NCI-H446 (cell line): ENCODE measurements at places on chromosomes 5 and 9.

- no peak for DNase-seq
These were observed 338.0 kb downstream of the SEMA5A start for GRCh38 chr5:9207817-9208418.

DNA sequence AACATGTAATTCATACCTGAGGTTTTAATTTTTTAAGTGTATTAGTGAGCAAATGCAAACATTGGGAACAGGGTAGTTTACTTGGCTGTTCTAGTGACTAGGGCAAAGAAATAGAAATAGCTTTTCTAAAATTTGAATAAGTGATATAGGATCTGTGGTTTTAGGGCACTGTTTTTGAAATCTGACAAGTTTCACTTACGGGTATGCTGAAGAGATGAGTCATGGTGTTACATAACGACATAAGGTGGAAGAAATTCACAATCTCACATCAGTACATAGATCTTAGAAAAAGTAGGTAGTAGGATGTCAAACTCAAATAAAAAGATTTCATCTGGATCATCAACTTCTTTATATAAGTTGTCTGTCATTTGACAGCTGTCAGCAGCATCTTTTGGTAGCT, 772.3 kb downstream of the MAT2B start:
- DNase-seq: no peak

- DNase-seq: no peak
These were observed 37.5 kb upstream of the SUSD3 start for GRCh38 chr9:93020771-93021670.

- DNase-seq: no peak
These were observed 130.6 kb downstream of the SLF1 start for GRCh38 chr5:94749042-94749441.

- no peak for DNase-seq
These were observed 43.5 kb upstream of the FABP6 start for GRCh38 chr5:160185626-160186360.

GRCh38 chr9:129900263-129901027, 65.2 kb downstream of the USP20 start:
- no peak for DNase-seq

- DNase-seq: no peak
These were observed 39.4 kb downstream of the RNF44 start for GRCh38 chr5:176497852-176498251.

DNA sequence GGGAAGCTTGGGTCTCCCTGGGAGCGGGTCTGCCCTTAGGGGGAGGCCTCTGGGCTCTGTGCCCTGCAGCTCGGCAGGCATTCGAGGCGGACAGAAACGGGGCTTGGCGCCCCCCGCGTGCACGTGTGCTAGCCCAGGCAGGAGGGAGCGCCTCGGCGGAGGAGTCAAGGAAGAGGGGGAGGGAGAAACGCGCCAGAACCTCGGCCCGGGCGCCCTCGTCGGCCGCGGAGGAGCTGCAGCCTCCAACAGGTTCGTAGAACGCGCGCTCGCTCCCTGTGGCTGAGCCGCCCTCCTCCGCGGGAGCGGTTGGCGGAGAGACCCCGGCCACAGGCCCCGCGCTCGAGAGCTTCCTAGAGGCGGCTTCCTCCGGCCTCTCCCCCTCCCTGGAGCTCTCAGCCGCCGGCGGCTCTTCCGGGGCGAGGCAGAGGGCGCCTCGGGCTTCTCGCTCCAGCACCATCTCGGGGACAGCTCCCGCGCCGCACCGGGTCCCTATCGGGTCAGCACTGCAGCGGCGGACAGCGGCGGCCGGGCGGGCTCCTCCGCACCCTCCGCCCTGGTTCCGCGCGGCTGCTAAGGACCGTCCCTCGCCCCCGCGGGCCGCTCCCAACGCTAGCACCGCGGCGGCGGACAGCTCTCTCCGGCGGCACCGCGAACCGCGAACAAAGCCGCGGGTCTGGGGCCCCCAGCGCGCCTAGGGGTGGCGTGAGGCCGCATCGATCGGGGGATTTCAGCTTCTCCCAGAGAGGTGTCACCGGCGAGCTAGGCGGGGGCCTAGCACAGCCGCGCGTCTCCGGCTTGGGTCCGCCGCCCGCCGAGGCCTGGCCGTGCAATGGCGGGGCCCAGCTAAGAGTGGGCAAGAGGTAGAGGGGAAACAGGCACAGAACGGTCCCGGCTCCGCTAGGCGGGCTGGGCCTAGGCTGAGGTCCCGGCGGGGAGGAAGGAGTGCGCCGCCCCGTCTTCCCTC, 74.6 kb upstream of the CPLX2 start:
- peak; percentile 68 for DNase-seq

DNA sequence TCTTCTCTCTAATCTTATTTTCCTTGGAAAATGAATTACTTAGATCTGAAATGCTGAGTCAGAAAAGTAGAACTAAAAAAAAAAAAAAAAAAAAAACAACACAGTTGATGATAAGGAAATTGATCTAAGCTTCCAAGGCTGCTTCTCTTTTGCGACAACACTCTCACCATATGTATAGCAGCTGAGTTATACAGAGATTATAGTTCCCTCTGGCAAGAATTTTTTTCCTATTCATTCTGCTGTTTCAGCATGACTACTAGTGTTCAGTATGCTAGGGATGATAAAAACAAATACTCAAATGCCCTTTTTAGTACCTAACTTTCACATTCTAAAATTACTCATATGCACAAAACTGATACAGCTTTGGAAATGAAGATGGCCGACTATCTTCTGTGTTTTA, 267.3 kb downstream of the MLLT3 start:
- no peak for DNase-seq

GRCh38 chr9:128936171-128936865, 11.1 kb downstream of the DOLK start:
- DNase-seq: no peak

GRCh38 chr5:31748458-31749172, 109.7 kb downstream of the PDZD2 start:
- no peak for DNase-seq

GRCh38 chr5:142107736-142108431, 695 bp upstream of the NDFIP1 start:
- no peak for DNase-seq

DNA sequence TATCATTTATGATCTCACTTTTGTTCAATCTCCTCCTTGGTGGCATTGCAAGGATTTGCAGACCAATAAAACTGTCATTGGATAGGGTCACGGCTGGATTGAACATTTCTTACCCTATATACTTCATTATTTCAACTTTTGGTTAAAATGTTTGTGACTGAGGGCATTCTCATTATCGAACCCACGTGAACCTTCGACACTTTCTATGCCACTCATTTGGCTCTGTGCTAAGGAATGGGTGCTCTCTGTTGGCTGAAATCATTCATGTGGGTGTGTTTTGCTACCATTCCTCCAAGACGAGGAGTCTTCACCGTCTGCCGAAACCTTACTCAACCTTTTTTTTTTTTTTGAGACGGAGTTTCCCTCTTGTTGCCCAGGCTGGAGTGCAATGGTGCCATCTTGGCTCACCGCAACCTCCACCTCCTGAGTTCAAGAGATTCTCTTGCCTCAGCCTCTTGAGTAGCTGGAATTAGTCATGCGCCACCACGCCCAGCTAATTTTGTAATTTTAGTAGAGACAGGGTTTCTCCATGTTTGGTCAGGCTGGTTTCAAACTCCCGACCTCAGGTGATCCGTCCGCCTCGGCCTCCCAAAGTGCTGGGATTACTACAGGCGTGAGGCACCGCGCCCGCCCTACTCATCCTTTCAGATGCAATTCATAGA, 62.5 kb downstream of the CSNK1A1 start:
- no peak for DNase-seq

- DNase-seq: no peak
These were observed 17.3 kb downstream of the CTXN3 start for GRCh38 chr5:127666043-127666716.

GRCh38 chr5:139638090-139638735, 9.9 kb upstream of the CXXC5 start:
- peak; percentile 61 for DNase-seq

DNA sequence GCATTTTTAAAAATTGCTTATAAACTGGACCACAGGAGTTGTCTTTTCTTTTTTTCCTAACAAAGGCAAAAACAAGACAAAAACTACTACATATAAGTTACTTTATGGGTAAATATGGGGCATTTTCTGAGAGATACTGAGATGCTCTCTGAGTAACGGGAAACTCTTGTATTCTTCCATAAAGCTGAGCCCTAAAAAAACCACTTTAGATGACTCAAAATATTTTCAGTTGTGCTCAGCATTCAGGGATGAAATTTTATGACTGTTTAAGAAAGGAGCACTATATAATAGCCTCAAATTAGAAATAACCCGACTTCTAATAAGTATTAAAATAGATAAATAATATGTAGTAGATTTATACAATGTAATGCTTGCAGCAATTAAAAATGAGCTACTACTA, 644.5 kb downstream of the KCTD16 start:
- no peak for DNase-seq

- DNase-seq: no peak
These were observed 1.5 kb upstream of the PHF19 start for GRCh38 chr9:120878188-120879130.

GRCh38 chr5:151214614-151215545, 9.0 kb downstream of the CCDC69 start:
- no peak for DNase-seq

DNA sequence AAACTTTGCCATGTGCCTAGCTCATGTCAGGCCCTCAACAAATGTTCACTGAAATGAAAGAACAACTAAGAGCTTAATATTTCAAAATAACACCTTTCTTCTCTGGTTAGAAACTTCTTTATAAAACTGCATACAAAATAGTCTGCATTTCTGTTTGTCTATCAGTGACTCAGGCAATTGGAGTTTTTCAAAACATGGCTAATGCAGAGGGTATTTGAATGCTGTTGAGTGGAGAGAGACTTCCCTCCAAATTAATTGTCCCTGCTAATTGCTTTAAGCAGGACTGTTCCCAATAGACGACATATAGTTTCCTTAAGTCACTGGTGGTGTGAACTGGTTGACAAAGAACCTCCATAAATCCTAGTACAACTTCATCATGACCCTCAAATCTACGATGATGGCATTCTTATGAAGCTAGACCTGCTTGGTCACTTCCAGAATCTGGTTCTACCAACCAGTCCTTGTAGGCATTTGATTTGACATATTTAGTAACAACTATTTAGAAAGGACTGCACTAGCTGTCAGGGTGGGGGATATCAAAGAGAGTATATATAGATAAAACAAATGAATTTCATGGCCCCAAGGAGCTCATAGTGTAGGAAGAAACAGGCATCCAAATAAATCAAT, 84.5 kb downstream of the PRLR start:
- no peak for DNase-seq

- no peak for DNase-seq
These were observed 2.2 kb downstream of the ZSWIM6 start for GRCh38 chr5:61333954-61334867.

- no peak for DNase-seq
These were observed 21.3 kb downstream of the PTTG1 start for GRCh38 chr5:160442824-160443431.

DNA sequence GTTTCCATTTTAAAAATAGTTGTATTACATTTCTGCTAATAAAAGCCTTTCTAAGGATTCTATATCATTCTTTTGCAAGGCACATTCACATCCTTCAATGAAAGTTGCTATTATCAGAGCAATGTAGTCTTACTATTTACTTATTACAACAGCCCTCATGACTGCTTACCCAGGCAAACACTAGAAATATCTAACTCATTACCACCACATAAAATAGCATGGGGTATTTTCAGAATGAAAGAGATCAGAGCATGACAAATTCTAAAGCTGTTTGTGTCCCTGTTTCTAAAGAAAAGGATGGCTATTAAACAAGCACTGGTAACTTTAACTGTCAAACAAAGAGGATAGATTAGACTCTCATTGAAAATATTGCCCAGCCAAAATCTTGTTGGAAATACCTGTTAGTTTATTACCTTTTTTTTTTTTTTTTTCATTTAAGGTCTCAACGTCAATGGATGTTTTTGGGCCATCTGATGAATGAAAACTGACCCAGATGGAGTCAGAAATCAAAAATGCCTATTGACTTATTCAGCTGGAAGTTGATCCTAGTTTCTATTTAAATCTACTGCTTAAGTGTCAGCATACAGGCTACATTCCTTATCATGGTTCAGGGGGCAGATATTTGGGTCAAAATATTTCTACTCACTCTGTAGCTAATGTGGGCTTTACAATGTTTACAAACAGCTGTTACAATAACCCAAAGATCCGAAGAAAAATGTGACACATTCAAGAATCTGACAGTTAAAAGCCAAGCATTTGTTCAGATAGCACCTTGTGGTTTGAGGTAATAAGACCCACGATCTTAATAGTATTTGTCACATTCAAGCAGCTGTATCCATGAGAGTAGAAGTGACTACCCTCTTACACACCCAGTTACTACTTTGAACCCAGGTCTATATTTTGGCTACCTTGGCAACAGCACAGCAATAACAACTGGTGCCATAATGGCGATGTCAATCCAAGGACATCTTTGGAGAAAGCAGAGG, 554.8 kb upstream of the MEF2C start:
- no peak for DNase-seq

DNA sequence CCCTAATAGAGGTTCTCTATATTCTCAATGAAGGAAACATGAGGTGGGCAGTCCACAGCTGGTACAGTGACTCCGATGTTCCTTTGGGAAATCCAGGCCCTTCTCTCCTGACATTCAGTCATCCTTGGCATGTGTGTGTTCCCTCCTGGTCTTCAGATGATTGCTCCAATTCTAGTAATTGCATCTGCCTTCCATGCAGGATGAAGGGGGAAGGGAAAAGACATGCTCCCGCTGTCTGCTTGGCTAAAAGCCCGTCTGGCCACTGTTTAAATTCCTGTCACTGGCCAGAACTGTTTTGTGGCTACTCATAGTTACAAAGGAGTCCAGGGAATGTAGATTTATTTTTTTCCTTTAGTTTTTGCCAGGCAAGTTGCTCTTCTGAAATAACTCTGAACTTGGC, 65.0 kb downstream of the MAST4 start:
- DNase-seq: no peak

DNA sequence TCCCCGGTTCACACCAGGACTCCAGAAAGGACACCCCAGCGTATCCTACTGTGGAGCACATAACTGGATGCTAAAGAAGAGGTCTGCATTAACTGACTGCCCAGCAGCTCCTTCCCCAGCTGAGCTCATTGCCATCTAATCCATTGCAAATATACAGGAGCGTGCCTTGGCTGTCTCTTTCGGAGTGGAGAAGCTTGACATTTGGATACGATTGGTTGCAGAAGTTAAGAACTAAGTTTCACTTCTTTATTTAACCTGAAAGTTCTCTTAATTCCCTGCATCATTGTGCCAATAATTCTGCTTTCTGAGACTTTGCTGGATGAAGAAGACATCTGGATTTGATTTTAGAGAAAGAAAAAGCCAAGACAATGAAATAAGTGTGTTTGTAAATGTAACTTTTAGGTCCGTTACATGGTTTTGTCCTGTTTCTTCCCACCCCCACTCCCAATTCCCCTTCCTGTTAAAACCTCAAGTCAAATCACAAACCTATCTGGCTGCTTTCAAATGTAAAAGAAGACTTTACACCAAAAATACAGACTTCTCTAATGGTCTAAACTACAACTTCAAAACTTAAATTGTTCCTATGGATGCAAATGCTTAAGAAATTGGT, 33.9 kb downstream of the TAS2R1 start:
- no peak for DNase-seq
